ENCODE measurements at places on chromosomes 11 and 22.

- DNase-seq = peak; percentile 56
These were observed 38.7 kb upstream of the TSKU start for GRCh38 chr11:76744186-76745043.

- no peak for DNase-seq
These were observed 9.7 kb downstream of the ZMAT5 start for GRCh38 chr22:29757096-29757495.

GRCh38 chr11:13999704-14000103 lies 37.2 kb downstream of the SPON1 start:
- DNase-seq = no peak

DNA sequence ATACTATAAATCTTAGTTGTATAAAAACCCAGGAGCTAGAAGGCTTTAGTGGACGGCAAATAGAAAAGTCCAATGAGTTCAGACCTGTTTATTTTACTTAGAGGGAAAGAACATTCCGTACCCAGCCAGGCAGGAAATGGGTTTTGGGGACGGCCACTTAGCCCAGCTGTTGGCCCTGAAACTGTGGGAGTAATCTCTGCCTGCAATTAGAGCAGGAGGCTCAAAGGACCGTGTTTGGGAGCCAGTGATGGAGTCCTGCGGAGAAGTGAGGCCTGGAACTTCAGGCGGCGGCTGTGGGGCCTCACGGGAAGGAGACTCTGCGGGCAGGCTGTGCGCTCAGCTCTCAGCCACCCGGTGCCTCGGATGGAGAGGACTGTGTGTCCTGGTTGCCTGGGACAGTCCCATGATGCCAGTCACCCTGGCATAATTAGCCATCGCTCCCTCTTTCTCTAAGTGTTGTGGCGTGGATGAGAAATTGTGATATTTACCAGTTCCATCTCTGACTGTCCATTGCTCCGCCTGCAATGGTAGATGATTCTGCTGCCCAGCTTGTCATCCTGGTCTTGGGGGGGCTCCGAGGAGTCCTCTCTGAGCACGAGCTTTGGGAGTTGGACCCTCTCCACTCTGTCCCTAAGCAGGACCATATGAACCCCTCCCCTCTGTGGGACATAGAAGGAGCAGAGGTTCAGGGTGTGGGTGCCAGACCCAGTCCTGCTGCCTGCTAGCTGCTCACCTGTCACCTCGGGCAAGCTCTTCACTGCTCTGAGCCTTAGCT lies 530.3 kb downstream of the TBC1D22A start:
- no peak for DNase-seq

DNA sequence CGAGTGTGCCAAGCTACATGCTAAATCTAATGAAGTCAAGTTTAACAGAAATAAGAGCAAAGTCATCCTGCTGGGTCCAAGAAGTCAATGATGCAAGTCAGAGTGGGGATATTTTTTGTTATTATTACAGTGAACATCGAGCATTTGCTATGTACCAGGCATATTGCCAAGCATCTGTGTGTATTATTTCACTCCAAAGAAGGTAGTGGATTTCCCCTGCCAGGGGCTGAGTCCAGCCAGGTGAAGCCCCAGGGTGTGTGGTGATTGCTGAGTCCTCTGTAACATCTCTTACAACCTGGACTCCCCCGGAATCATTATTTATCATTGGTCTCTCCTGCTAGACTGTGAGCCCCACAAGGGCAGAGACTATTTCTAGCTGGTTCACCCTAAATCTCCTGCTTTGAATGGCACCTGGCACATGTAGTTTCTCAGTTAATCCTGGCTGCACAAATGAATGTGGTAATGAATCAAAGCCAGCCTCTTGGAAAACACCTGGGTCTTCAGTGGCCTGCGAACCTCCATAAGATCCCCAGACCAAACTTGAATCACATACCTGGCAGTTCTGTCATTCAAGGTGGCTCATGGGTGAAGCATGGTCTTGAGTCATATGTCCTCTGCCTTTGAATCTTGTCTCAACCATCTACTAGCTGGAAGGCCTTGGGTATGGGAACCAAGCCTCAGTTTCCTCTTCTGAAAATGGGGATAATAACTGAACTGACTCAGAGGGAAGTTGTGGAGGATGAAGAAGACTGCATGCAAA lies 549.2 kb downstream of the MIAT start:
- DNase-seq = peak; percentile 55

GRCh38 chr11:47326198-47326597 lies 26.3 kb downstream of the MYBPC3 start:
- DNase-seq = no peak

GRCh38 chr22:39289533-39289932 lies 29.9 kb downstream of the RPL3 start:
- DNase-seq = no peak

GRCh38 chr11:86610559-86611341 lies 61.7 kb downstream of the ME3 start:
- DNase-seq = no peak

GRCh38 chr11:8067929-8068575 lies 13.0 kb upstream of the TUB start:
- DNase-seq = no peak

DNA sequence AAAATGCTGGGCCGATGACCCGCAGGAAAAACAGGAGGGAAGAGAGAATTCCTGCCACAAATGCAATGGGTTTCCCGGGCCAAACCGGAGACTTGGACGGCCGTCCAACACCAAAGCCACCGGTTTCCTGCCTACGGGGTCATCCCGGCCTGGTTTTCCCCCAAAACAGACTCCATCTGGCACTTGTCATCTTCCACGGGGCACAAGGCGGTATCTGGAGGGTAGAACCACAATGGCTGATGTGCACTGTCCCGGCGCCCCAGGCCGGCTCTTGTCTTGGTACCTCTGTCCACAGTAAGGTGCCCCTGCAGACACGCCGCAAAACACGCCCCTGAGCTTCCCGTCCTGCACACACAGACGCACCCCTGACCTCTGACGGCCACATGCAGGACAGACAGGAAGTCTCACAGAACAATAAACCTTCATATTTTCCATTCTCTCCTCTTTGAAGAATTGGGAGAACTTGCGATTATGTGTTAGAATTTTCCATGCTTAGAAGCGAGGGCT lies 20.1 kb downstream of the CELSR1 start:
- DNase-seq = no peak

- no peak for DNase-seq
These were observed 8.6 kb downstream of the ARAP1 start for GRCh38 chr11:72743321-72744221.

- DNase-seq = no peak
These were observed 37.8 kb downstream of the RNF141 start for GRCh38 chr11:10503221-10503620.

DNA sequence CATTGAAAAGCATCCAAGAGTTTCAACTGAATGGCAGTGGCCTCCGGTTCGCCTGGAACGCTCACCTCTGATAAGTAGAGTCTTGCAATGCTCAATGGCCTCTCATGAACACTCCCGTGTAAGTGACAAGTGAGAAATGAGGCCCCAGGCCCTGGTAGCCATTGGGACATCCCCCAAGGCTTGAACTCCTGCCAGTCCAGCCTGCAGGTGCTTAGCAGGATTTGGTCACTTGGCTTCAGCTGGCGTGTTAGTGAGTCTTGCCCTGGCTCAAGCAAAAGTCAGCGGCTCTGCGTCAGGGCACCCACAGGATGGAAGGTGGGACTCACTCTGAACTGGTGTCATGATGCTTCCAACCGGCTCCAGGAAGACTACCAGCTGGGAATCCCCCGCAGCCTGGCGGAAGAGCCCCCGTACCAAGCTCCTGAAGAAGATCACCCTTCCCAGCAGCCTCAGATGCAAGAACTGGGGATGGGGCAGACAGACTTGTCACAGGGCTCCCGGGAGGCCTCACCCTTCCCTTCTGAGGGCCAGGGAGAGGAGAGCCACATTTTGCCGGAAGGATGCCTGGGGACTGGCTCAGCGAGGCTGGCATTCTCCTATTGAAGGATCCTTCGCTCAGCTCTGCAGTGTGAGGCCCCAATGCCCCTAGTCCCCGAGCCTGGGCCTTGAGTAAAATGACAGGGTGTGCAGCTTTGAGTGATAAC lies 19.3 kb downstream of the MB start:
- no peak for DNase-seq

- DNase-seq = no peak
These were observed 1525.6 kb upstream of the RAG2 start for GRCh38 chr11:38123673-38124072.

GRCh38 chr22:37260155-37260795 lies 16.2 kb upstream of the RAC2 start:
- no peak for DNase-seq

DNA sequence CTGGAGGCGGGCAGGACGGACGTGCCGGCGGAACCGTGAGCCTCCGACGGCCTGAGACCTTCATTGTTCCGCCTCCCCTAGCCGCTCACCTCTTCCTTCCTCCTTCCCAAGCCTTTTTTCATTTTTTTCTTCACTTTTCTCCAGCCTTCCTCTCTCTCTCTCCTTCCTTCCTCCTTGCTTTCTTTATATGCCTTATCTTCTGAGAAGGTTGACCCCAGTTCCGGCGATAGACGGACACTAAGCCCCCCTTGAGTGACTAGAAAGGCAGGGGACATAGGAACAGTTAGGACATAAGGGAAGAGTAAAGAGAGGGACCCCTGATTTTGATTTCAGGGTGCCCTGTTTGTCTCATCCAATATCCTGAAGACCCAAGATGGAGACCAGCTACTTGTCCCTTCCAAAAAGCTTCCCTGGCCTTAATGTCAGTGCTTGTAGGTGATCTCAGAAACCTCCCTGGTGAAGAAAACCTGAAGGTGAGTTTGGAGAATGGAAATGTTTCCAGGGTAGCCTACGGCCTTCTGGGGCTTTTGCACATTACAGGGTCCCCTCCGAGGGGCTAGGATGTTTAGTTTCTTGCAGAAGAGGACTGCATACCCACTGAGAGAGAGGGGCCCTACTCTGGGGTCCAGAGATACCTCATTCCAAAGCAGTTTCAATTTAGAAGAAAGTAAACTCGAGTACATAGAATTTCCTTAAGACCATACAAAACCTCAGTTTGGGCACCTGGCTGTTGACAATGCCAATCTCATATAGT lies 3.5 kb downstream of the ADM start:
- DNase-seq = peak; percentile 49

- no peak for DNase-seq
These were observed 24.1 kb upstream of the ASPHD2 start for GRCh38 chr22:26404851-26405421.

GRCh38 chr22:47795477-47796127 lies 1033.2 kb downstream of the TBC1D22A start:
- no peak for DNase-seq

DNA sequence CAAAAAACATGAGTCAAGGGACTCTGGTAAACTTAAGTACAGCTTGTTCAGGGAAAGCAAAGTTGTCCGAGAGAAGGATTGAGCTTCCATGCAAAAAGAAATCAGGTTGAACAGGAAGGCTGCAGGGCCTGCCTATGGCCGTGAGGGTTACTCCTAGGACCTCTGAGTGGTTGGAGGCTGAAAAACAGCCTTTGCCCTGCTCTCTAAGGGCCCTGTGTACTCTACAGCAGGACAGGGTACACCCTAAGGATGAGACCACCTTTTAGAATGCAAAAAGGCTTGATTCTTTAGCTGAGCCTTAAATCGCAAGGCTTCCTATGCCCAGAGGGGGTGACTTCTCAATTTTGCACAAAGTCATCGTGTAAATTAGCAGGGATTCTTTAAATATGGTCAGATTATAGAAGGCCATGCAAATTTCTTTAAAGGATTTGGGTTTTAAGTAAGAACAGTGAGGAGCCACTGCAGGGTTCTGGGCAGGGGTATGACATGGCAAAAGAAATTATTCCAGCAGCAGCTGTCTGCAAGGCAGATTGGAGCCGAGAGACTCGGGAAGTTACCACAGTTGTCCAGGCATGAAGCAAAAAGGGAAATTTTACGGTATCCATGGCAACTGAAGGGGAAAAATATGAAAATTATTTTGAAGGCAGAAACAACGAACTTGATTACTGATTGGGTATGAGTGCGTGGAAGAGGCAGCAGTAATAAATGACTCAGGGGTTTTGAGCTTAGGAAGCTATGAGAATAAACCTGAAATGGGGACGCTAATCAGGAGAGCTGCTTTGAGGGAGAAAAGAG lies 91.8 kb downstream of the FAM76B start:
- no peak for DNase-seq

DNA sequence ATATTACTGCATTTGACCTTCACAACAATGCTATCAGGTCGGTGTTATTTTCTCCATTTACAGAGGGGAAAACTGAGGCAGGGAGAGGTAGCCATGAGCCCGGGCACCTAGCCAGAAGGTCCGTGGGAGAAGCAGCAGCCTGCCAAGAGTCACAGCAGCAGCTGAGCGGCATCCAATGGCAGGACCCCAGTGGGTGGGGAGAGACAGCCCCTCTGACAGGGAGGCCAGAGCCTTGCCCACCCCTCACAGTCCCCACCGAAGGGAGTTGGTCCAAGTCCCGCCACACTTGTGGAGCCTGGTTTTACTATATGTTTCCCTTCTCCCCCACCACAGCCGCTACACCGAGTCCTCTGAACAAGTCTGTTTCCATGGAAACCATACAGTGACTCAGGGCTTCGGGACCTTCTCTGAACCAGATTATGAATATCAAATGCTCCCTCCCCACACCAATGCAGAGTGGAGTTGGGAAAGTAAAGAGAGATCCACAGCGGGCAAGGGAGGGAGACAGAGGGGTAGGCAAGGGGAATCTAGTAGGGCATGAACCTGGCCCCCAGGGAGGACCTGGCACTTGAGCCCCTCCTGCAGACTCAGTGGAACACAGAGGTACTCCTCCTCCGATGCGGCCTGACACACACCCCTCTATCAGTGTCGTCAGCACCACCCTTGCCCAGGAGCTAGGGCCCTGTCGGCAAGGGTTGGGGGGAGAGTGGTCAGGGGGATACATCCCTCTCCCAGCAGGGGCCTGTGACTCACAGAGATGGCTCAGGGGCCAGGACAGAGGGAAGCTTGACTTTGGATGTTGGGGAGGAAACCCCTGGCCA lies 2.5 kb downstream of the CHST1 start:
- peak; percentile 95 for DNase-seq

DNA sequence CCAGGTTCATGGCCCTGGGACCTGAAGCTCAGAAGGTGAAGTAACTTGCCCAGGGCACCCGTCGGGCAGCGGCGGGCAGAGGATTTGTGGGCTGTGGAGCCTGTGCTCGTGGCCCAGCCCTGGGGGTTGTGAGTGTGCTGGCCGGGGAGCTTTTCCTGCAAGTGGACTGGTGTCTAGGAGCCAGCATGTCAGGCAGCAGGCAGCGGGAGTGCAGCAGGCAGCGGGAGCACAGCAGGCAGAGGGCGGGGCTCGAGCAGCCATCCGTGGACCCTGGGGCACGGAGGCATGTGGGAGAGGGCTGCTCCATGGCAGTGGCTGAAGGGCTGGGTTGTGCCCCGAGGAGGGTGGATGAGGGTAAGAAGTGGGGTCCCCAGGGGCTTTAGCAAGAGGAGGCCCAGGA lies 72.7 kb upstream of the PPP6R3 start:
- DNase-seq = no peak

Measured in fibroblast of skin of right quadriceps (primary cell).